Activated naive CD4-positive, alpha-beta T cell treated with anti-CD3 and anti-CD28 coated beads for 36 hours (primary cell): ENCODE measurements at places on chromosomes 5 and 9.

DNA sequence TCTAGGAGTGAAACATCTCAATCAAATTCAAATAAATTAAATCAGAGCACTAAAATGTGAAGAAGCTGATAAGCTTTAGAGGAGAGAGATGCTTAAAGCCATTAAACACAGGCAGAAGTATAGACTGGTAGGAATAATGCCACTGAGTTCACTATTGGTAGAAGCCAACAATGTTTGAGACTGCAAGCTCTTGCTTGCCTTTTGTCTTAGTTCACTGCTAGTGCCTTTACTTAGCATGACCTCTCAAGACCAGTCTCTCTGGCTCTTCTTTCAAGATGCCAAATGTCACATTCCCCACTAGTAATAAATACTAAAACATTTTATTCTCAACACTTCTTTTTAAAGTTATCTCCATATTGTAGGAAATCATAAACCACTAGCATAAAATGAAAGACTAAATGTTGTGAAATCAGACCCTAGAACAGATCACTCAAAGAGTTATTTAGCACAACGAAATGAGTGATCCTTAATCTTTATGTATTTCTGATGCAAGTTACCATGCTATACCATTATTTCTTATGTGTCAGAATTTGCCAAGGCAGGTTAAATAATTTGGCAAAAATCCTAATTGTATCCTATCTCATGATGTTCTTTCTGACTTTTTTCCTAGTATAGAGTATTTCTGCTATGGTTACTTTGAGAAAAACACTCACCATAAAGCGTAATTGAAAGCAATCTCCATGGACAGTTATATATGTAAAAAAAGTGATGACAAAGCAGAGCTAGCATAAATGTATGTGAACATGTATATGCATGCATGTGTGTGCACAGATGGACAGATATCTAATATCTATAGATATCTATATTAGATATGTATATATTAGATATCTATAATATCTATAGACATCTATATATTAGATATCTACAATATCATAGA lies 57.5 kb downstream of the PJA2 start:
- no peak for DNase-seq

- DNase-seq: no peak
These were observed 269.4 kb upstream of the IRX1 start for GRCh38 chr5:3325972-3326840.

GRCh38 chr5:112880219-112880964 lies 19.3 kb downstream of the SRP19 start:
- no peak for DNase-seq

DNA sequence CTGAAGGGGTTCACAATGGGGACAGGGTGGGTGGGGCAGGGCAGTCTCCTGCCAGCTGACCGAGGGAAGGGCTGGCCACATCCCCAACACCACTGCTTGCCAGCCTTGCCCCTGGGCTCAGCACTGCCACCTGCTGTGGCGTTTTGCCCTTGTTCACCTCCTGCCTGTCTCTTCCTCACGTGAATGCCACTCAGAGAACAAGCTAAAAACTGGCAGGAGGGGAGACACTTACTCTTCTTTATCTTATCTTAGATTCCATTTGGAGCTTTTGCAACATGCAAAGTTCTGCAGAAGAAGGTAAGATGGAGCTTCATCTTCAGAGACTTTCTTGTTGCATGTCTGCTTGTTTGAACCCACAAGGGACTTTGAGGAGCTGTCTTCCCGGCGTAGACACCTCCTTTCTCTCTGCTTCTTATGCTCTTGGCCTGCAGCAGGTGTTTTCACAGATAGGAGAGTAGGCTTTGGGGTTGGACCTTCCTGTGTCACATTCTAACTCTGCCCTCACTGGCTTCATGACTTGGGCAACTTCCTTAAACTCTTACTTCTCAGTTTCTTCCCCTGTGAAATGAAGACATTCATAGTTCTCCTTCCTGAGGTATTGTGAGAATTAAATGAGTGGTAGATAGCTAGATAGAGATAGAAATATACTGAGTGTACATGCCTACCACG lies 4.1 kb downstream of the LRSAM1 start:
- DNase-seq: peak; percentile 54

DNA sequence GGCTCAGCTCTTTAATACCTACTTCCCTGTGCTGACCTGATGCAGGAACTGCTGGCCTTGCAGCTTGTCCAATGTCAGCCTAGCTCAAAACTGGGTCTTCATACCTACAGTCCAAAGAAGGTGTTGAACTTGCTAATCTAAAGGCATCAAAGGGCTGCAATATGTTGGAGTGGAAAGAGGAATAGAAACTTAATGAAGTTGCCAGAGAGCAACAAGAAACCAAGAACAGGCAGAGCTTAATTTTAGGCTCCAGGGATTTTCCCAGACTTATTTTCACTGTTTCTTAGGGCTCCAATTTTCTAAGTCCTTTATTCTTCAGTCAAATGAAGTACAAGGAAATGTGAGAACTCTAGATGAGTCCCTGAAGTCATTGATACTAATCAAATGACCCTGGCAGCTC lies 17.6 kb upstream of the ERCC6L2 start:
- no peak for DNase-seq

GRCh38 chr5:20157089-20157488 lies 169.1 kb upstream of the CDH18 start:
- no peak for DNase-seq

DNA sequence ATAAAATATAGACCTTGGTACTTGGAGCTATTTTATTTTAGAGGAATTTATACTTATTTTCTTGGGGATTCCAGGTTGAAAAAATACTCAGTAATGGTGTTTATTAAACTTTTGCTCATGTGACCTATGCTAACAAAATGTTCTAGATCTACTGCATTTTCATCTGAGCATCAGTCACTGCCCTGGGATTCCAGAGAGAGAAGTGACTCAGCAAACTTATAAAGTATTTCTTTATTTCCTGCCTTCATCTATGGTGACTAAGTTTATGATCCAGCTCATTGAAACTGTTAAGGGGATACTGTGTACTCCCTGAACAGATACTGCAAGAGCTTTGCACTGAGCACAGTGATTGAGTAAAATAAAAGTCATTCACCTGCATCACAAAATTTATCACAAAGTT lies 298.5 kb upstream of the CDH18 start:
- DNase-seq: no peak

DNA sequence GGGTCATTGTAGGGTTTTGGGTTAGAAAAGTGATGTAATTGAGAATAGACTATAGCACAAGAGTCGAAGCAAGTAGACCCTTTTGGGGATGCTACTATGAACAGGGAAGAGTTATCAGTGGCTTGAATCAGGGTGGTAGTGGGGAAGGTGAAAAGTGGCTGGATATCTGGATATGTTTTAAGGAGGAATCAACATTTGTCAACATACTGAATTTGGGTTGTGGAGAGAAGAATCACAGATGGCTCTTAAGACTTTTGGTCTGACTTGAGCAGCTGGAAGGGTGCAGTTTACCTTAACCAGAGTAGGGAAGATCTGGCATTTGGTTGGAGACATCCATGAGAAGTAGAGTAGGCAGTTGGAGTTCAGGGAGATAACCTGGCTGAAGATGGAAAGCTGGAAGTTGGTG lies 38.5 kb upstream of the FCHO2 start:
- DNase-seq: no peak

DNA sequence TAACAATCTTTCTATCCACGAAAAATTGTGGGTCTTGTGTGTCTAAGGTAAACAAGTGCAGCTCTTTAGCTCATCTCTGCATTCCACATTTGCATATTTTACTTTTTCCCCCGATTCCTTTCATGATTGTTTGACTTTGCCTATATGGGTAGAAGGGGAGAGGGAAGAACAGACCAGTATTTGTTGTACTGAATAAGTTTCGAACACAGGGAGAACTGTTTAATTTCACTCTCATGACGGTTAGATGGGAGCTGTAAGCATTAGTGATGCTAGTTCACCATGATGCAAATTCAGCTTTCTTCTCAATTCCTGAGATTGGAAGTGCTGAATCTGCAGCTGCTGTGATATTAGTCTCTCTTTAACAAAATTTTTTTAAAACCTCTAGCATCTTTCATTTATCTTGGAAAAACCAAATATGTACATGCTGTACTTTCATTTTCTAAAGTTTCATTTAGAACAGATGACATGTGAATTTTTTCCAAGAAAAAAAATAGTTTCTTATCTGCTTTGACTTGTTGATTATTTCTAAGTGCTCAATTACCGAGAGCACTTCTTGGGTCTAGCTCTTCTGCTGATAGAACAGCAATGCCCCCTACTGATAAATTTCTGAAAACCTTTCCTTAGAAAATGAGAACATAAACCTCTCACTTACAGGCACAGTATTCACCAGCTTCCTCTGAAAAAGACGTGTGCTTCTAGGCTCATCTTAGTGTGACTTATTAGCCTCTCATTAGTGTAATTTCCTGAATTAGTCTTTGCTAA lies 149.5 kb downstream of the BAAT start:
- DNase-seq: no peak

- no peak for DNase-seq
These were observed 23.4 kb downstream of the SFXN1 start for GRCh38 chr5:175501759-175502158.

DNA sequence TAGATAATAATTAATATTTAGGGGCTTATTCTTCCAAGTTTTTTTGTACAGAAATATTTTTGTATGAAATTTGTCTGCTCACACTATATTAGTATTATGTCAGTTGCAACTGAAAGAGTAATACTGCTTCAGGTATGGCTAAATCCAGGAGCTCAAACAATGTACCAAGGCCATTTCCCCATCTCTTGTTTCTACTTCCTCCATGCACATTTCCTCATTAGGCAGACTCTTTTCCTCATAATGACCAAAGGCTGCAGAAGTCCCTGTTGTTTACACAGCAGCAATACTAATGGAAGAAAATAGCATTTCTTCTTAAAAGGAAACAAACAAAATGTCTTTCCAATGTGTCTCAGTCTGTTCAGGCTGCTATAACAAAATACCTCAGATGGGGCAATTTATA lies 9.2 kb upstream of the OTULINL start:
- no peak for DNase-seq

DNA sequence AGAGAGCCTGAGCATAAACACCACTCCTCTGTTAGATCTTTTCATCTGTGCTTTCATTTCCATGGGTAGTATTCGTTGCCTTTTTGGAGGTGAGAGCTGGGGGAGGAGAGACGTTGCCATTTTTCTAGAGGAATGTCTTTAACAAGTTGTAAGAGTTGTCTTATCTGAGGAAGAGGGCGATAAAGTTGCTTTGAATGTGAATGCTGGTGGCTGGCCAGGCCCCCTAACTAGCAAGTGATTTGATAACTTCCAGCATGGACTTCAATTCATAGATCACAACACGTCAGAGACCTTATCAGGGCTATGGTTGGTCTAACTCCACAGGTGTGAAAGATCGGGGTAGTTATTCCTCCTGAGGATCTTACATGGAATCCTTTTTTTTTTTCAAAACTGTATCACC lies 30.0 kb upstream of the AOPEP start:
- no peak for DNase-seq

DNA sequence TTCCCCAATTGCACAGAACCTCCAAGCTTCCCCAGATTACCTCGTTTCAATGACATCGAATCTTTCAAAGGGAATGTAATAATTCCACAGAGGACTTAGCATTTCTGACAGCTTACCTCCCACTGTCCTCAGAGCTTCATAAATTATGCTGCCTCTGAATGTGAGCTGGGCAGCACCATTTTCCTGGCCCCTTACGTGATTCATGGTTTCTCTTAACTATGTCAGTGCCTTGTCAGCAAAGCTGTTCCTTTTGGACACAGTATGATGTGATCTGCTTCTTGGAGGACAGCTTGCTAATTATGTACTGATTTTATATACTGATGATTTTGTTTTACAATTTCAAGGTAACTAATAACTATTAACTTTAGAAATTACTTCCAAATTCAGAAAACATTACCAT lies 27.7 kb upstream of the SSBP2 start:
- DNase-seq: peak; percentile 34

- DNase-seq: no peak
These were observed 71.1 kb upstream of the PITX1 start for GRCh38 chr5:135105105-135105484.

DNA sequence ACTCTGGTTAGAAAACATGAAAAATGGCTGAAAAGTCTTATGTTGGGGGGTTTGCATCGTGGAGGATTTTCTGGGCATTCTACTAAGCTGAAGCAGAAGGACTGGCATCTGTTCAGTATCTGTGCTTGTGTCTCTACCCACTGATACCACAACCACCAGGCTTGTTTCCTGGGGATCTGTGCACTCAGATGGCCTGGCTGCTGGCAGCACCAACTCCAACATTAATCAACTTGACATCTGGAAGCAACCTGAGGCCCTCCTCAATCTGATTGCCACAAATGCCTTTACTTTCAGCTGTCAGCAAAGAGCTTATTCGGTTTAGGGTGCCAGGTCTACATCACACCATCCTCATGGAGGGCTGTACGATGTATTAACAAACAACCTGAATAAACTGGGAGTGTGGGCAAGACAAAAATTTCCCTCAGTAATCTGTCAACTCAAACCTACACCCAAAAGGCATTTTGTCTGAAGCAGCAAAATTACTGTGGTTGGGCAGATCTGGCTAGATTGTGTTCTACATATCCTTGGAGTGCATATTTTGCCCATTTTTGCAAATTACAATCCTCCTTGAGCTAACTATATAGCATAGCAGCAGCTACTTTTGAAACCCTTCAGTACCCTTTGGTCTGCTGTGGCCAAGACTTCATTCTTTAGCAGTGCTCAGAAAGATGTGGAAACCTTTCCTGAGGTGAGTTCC lies 74.6 kb downstream of the FOXD1 start:
- no peak for DNase-seq

DNA sequence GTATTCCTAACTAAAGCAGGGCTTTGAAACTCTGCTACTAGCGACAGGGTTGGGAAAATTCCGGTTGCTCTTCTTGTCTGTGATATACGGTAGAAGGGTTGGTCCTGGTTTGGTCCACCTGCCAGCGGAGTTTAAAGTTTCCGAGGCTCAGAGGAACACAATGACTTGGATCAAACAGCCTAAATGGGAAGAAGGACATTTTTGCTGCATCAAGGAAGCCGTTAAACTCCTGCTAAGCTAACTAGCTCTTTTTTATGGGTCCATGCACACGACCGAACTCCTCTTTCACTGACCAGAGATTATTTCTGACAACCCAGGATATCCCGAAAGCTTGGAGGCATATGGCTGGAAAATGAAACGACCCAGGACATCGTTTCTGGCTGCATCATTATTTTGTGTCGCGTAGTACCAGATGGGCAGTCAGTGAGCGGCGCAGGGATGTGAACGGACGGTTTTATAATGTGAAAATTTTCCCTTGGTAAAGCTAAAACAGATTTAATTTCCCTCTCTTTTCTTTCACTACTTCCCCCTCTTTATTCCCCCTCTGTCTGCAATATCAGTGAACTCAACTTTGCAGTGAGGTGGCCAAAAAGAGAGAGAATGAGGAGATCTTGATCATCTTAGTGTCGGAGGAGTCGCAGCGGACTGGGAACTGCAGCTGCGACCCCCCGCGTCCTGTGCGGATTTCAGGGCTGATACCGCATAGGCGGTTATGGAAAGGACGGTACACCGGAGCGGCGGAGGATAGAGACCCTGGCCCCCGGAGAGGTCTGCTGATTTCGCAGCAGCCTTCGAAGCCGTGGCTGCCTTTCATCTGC lies at the start of gene LURAP1L:
Gene LURAP1L (plus strand): TSS at position 160 of the 818 bp plus-strand sequence. CDS start 696 bp downstream, outside the sequence.
- no peak for DNase-seq

GRCh38 chr9:130635721-130636647 lies 28.4 kb upstream of the PRDM12 start:
- DNase-seq: no peak
